Activated CD4-positive, alpha-beta T cell treated with anti-CD3 and anti-CD28 coated beads, Interleukin-2, amount 10 ng/mL, durations not matched to agents 7 days and 5 days (primary cell): ENCODE measurements at places on chromosomes 1 and 21. TPM values are rescaled to one million over a fixed set of nuclear protein-coding genes. Genes with fewer than 3 reads are reported as not detected.
A peak's percentile ranks its signal among the peaks of the same experiment; 100 is the strongest.

DNA sequence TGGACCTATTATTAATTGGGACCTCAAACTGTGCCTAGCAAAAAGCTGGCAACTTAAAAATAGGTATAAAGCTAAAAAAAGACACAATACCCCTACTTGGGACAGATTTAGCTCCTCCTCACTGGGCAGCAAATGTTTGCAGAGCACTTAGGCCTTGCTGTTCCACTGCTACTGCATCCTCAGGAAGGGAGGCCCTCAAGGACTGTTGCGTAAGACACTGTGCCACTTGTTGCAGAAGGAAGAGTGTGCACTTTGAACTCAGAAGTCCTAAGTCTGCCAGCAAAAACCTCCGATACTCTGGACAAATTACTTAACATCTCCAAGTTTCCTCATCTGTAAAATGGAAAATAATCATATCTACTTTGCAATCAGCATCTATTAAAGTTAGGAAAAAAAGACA, 322.9 kb downstream of the BARHL2 start:
- no peak for DNase-seq

Gene S100A9
- 0.77 TPM for total RNA-seq

- no peak for DNase-seq
Observed at GRCh38 chr1:212192261-212192998, 92.8 kb upstream of the PPP2R5A start.

DNA sequence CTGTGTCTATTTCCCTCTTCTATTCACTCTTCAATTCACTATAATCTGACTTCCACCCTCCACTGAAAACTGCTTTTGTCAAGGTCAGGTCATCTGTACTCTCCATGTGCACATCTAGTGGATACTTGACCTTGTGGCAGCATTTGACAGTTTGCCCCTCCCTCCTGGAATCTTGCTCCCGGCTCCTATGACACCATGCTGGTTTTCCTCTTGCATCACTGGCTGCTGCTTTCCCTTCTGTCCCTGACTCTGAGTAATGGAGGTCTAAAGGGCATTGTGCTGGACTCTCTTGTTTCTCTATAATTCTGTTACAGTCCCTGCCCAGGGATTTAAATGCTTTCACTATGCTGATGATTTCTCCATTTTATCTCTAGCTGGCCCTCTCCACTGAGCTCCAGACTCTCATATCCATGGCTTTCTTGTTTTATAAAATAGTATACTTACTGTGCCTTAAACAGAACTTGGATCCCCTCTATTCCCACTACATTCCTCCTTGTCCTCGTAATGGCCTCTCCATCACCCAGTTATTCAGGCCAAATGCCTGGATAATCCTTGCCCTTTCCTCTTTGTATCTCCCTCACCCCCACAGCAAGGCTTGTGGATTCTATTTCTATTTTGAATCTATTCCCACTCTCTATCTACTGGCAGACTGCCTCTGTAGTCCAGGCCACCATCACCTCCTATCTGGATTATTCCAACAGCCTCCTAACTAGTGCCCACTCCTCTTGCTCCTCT, 36.8 kb upstream of the PODN start:
- DNase-seq, result no peak

GRCh38 chr1:168470901-168471431, 72.8 kb downstream of the XCL2 start:
- DNase-seq, result no peak

GRCh38 chr1:36446271-36446670, 4.0 kb downstream of the OSCP1 start:
- peak; percentile 34 for DNase-seq

DNA sequence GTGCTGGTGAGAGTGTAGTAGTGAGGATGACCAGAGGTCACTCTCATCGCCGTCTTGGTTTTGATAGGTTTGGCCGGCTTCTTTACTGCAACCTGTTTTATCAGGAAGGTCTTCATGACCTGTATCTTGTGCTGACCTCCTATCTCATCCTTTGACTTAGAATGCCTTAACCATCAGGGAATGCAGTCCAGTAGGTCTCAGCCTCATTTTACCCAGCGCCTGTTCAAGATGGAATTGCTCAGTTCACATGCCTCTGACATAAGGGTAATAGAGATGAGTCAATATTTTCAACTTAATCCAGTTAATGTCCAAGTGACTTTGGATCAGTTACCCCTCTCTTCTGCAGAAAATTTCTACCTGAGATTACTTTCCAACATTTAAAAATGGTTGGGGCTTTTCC, 4.6 kb downstream of the NID1 start:
- DNase-seq, result no peak

GRCh38 chr1:27570356-27570755, 33.6 kb downstream of the AHDC1 start:
- DNase-seq, result no peak

DNA sequence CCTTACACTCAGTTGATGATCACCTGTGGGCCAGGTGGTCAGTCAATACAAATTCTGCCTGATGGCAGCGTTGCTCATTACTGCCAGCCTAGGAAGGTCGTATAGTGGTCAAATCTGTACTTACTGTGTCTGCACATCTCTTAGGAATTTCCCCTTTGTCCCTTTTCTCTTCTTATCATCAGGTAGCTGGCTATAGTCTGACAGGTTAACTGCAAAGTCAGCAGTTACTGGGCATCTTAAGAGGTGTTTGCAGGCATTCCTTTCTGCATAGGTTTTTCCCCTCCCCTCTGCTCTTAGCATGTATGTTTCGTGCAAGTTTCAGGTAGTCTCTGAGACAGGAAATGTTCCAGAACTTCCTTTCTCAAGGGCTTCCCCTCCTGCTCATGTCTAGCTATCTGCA, 298.7 kb downstream of the LRRIQ3 start:
- DNase-seq, result no peak

DNA sequence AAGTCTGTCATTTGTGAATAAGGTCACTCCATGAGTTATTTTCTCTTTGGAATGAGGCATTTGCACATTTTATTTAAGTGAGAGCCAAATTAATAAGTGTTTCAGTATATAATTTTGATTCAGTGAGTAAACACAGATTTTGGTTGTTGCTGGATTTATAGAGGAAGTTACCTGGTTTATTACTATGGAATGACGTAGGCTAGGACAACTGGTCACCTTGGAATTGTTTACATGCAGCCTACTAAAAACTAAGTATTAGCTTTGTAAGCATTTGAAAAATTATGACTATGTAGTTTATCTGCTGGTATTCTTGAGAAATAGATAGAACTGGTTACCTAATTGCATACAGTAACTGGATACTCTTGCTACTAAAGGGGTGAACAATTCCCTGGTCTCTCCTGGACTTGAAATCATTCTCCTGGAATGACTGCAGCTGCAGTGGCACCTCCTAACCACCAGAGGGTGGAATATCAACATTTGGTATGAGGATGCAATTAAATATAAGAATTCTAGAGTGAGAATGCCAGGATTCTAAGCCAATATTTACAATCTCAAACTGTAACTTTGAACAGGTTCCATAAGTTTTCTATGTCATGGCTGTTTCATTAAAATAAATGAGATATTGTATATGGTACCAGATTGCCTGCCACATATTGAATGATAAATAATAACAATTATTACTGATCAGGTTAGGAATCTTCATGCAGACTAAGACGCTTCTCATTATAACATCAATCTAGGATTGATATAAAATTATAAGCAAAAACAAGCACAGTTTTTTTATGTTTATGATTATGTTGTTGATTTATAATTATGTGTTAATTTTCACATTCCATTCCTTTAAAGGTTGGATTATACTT, 3.5 kb upstream of the KRTAP27-1 start:
- DNase-seq, result no peak

DNA sequence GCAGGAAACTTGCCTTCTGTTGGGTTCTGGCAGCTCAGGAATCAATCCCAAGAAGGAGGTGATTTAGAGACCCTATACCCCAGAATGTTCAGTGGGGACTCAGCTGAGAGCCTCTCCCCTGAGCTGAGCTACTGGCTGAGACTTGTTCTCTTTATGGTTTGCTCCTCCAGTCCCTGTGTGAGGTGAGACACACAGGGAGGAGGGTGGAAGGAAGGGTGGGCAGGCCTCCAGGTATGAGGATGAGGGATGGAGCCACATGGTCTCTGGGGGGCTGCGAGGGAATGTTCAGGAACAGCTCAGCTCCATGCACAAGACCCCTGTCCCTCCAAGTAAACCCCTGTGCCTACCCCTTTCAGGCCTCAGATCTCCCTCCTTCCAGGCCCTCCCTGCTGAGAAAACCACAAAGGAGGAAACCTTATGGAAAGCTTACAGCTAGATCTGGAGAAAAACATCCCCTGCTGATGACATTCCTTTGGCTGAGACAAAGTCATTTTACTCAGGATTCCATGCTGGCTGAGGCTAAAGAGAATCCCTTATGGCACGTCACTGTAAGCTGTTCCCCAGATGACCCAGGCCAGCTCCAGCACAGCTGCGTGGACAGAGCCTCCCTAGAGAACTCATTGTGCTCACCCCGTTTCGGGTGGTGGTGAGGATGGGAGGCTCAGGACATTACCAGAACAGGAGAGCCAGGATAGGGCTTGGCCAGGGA, 91.5 kb upstream of the IPO9 start:
- no peak for DNase-seq
